ENCODE measurements at places on chromosomes 4 and X.

DNA sequence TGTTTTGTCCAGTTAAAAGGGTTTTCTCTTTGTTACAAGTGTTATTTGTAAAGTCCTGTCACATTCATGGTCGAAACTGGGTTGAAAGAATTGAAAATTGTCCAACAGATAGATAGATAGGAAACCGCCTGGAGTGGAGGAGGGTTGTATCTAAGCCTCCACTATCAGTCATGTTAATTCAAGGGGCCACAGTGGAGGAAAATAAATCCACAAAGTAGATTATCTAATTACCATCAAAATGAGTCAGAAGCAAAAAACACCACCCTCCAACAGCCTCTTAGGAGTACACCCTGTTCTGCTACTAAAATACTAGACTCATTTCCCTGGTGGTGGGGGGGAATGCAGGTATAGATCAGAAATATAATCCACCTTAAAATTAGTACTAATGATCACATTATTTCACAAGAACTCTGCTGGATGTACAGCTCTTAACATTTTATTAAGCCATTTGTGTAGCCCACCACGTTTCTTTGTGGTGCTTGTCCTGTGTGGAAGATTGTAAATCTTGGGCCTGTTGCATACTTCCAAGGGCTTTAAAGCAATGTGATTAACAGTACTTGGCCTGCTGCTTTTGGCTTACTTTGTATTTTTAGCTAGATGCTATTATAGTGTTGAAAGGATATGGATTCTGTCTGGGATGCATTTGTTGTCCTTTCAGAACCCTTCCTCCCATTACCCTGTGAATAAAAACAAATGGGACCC, 26.8 kb downstream of the RBBP7 start:
- DNase-seq = no peak

- DNase-seq = no peak
Observed at GRCh38 chr4:179110816-179111215, 1668.6 kb upstream of the AGA start.

- DNase-seq = no peak
Observed at GRCh38 chr4:8343262-8343966, 73.9 kb downstream of the HTRA3 start.

- DNase-seq = no peak
Observed at GRCh38 chr4:56212774-56213173, 174.5 kb downstream of the AASDH start.

GRCh38 chr4:72468904-72469502, 100.0 kb downstream of the ADAMTS3 start:
- no peak for DNase-seq

DNA sequence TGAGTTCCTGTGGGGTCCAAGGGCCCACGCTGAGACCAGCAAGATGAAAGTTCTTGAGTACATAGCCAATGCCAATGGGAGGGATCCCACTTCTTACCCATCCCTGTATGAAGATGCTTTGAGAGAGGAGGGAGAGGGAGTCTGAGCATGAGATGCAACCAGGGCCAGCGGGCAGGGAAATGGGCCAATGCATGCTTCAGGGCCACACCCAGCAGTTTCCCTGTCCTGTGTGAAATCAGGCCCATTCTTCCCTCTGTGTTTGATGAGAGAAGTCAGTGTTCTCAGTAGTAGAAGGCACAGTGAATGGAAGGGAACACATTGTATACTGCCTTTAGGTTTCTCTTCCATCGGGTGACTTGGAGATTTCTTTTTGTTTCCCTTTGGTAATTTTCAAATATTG, 4.8 kb downstream of the MAGEA11 start:
- no peak for DNase-seq

- no peak for DNase-seq
Observed at GRCh38 chrX:113980953-113981352, 602.9 kb upstream of the HTR2C start.

- DNase-seq = no peak
Observed at GRCh38 chr4:157964463-157964862, 208.4 kb downstream of the GASK1B start.

- DNase-seq = no peak
Observed at GRCh38 chrX:132292793-132293192, 73.5 kb upstream of the RAP2C start.

- no peak for DNase-seq
Observed at GRCh38 chr4:11463707-11464106, 35.0 kb upstream of the HS3ST1 start.

- DNase-seq = peak; percentile 52
Observed at GRCh38 chr4:6221851-6222760, 21.8 kb upstream of the JAKMIP1 start.

- peak; percentile 29 for DNase-seq
Observed at GRCh38 chr4:41418444-41418843, 119.5 kb upstream of the LIMCH1 start.

GRCh38 chr4:150127757-150128156, 49.5 kb downstream of the DCLK2 start:
- DNase-seq = no peak

DNA sequence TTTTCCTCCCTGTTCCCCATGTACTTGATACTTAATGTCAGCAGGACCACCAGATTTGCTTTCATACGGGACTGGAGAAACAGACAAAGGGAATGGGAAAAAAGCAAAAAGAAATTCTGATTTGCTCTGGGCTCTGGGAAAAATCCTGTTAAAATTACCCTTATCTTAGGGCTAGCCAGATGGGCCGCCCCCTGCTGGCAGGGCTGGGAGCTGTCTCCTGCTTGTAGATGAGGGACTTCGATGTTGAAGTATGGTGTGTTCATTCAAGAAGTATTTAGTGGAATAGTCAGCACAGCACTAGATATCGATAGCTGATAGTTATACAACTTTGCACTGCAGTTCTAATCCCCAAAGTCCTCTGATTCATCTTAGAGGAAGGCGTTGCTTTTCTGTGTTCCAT, 45.8 kb downstream of the BCORL1 start:
- DNase-seq = no peak

- DNase-seq = no peak
Observed at GRCh38 chrX:45142185-45142584, 58.5 kb downstream of the DIPK2B start.

GRCh38 chrX:147570483-147570882, 341.2 kb upstream of the FMR1 start:
- DNase-seq = no peak

DNA sequence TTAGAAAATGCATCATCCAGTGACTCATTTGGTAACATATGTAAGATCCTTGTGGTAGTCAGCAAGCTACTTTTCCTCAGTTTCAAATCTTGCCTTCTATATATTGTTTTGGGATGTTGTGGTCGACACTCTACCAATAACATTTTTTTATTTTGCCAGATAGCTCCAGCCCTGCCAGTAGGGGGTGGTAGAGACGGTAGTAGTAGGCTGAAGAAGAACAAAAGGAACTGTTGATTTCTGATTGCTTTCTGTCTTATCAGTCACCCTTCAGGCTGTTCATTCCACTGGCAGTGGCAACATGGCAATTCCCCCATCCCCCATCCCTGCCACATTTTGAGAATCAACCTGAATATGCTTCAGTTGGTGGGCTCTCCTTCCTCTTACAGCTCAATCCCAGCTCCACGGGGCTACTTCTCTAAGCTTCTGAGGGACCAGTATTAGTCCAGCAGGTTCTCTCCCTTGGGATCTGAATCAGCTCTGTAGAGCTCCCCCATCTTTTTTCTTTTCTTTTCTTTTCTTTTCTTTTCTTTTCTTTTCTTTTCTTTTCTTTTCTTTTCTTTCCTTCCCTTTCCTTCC, 171.5 kb upstream of the VEGFC start:
- DNase-seq = no peak

- DNase-seq = no peak
Observed at GRCh38 chrX:100587861-100588260, 3.1 kb downstream of the TNMD start.

GRCh38 chrX:63922221-63922620, 137.2 kb upstream of the ARHGEF9 start:
- no peak for DNase-seq

GRCh38 chr4:9859810-9860209, 78.4 kb downstream of the DRD5 start:
- no peak for DNase-seq

GRCh38 chr4:176981551-176981950, 188.8 kb upstream of the VEGFC start:
- no peak for DNase-seq

DNA sequence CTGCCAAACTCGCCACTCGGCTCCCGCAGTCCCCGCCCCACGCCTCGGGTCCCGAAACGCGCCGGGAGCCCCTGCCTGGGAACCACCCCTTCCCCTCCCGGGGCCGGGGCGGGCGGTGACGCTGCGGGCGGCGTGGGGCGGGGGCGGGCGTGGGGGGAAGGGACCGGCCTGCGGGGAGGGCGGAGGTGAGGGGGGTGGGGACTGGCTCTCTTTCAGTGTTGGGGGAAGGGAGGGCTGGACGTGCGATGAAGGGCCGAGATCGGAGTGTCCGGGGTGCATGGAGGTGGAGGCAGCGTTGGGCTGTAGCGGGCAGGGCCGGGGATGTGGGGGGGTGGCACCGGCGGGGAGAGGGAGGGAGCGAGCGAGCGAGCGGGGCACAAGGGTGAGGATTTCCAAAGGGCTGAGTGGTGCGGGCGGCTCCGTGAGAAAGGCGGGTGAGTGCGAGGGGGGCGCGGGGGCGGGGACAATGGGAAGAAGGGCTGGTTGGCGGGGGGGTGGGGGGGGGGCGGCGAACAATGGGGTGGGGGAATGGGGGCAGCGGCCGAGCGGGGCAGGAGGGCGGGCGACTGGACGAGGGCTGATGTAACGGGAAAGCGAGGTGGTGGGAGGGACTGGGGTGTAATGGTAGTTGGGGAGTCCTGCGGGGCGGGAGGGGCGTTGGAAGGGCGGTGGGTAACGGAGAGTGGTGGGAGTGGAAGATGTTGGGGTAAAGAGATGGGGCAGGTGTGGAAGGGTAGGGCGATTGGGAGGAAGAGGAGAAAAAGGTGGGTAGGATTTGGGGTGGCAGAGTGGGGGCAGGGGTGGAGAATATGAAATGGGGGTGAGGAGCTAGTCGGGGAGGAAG, 578 bp downstream of the DCUN1D4 start:
- peak; percentile 78 for DNase-seq

GRCh38 chr4:152729466-152729865, 49.7 kb upstream of the TMEM154 start:
- no peak for DNase-seq

DNA sequence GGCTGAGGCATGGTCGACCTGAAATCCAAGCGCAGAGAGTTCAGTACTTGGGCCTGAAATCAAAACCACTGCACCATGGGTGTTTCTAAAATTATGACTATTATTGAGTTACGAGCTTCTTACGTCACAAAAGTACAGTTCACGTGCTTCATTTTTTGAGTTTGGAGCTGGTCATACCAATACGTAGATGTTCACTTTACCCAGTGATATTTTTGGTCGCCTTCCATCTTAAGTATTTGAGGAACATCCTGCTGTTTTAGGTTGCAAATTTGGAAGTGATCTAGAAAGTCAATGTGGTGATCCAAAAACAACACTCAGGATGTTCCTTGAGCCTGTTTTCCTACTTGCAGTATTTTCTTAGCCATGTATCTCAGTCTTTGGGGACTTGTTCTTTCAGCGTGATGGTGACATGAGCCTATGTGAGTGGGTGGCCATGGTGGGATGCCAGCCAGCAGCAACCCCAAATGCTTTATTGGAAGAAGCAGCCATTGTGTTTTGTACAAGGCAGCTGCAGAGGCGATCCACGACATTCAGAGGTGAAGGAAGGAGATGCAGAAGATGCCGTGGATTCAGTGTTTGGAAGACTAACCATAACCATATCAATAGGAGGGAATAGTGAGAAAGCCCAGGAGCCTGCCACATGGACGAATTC, 28.7 kb downstream of the LDB2 start:
- DNase-seq = no peak

- no peak for DNase-seq
Observed at GRCh38 chr4:55096045-55096444, 29.4 kb downstream of the KDR start.

DNA sequence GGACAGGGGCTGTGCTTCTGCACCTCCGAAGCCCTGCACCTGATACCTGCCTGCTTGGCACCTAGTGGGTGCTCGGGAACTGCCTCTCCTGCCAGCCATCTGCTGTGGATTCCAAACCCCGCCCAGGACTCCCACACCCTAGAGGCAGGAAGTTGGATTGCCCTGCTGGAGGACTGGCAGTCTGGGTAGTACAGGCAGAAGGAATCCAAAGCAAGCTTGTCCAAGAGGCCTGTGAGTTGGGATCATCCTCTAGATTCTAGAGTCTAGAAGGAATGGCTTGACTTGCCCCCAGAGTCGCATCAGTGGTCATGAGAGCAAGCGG, 64.6 kb upstream of the MTM1 start:
- no peak for DNase-seq

DNA sequence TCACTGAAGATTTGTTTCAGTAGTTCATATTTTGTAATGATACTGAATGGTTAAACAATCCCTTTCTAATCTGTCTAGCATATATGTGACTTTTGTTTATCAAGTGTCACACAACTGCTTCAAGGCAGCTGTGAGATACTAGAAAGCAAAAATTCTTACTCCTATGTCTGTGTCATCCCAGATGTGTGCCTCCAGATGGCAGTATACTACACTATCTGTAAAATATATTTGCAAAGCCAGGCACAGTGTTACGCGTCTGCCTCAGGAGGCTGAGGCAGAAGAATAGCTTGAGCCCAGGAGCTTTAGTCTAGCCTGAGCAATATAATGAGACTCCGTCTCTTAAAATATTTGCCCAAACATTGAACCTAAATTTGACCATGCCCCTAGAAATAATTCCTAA, 4.0 kb downstream of the NUDT10 start:
- DNase-seq = no peak

DNA sequence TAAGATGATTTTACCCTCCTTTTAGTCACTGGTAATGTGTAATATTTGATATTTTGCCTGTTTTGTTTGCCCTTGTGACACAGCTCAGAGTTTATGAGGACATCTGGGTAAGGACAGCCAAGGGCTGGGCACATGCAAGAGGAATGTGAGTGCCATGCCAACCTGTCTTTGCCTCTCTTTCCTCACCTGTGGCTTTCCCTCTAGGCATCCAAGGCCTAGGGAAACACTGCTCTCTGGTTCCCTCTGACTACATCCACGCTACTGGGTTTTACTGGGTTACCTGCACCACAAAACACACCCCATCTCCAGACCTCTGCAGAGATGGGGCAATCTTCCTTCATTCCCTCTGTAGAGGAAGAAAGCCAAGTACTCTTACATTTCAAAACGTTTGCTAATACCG, 7.7 kb downstream of the HPGDS start:
- no peak for DNase-seq

GRCh38 chr4:8220661-8221450, 21.8 kb downstream of the SH3TC1 start:
- no peak for DNase-seq

Measured in anterior cingulate cortex (tissue), 58 donors.